ENCODE measurements at places on chromosomes 13 and 19.

DNA sequence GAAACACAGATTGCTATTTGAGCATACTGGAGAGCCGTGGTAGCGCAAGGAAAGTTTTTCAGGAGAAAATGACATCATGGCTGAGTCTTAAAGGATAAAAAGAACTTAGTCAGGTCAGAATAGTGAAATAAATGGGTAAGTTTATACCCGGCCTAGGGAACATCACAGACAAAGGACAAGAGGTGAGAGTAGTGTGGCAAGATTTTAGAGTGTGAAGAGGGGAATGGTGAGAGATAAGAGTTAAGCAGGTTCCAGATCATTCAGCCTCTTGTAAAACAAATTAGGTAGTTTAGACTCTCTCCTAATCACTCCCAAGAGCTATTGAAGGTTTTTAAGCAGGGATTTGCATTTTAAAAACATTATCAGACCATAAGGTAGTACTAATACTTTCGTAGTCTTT lies 116.0 kb upstream of the MAB21L1 start:
- no peak for DNase-seq

DNA sequence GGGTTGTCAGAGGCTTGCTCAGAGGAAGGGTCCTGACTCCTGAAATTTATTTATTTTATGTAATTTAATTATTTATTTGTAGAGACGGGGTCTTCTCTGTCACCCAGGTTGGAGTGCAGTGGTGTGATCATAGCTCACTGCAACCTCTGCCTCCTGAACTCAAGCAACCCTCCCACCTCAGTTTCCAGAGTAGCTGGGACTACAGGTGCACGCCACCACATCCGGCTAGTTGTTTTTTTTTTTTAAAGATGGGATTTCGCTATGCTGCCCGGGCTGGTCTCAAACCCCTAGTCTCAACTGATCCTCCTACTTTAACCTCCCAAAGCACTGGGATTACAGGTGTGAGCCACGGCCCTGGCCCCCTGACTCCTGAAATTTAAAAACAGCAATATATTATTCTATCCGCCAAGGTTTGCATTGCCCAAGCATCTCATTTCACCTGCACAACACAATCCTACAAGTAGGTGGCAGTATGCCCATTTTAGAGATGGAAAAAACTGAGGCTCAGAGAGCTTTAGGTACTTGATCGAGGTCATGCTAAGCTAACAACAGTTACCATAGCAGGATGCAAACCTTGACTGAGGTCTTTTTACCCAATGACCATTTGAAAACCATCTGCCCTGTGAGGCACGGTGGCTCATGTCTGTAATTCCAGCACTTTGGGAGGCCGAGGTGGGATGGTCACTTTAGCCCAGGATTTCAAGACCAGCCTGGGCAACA lies 18.1 kb downstream of the ARHGEF18 start:
- DNase-seq = no peak

DNA sequence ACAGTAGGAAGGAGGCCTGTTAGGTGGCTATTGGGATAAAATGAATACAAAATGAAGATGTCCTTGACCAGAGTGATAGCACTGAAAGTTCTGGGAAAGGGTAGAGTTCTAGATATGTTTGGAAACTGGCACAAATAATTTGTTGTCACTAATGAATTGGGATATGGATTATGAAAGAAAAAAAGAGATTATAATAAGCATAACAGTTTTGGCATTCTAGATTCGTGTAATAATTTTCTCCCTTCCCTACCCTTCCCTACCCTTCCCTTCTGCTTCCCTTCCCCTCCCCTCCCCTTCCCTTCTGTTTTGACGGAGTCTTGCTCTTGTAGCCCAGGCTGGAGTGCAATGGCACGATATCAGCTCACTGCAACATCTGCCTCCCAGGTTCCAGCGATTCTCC lies 271.0 kb upstream of the PRR20A start:
- DNase-seq = no peak

GRCh38 chr19:35107545-35107944 lies 8.1 kb upstream of the FXYD3 start:
- DNase-seq = no peak

- DNase-seq = no peak
Observed at GRCh38 chr19:42152910-42153671, 20.8 kb upstream of the POU2F2 start.

GRCh38 chr13:112941349-112941748 lies 27.7 kb upstream of the MCF2L start:
- DNase-seq = no peak

- DNase-seq = no peak
Observed at GRCh38 chr13:94233401-94233800, 246.1 kb downstream of the DCT start.

- DNase-seq = no peak
Observed at GRCh38 chr19:49870309-49870901, 3.0 kb upstream of the PNKP start.

- no peak for DNase-seq
Observed at GRCh38 chr13:47211106-47211505, 314.3 kb upstream of the HTR2A start.

DNA sequence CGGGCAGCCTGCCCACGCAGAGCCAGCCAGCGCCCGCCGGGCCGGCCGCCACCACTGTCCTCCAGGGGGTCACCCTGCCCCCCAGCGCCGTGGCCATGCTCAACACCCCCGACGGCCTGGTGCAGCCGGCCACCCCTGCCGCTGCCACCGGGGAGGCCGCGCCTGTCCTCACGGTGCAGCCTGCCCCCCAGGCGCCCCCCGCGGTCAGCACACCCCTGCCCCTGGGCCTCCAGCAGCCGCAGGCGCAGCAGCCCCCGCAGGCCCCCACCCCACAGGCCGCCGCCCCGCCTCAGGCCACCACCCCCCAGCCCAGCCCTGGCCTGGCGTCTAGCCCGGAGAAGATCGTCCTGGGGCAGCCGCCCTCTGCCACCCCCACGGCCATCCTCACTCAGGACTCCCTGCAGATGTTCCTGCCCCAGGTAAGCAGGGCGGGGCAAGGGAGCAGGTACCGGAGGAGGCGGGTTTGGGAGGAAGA lies 32.3 kb upstream of the EHD2 start:
- DNase-seq = no peak

DNA sequence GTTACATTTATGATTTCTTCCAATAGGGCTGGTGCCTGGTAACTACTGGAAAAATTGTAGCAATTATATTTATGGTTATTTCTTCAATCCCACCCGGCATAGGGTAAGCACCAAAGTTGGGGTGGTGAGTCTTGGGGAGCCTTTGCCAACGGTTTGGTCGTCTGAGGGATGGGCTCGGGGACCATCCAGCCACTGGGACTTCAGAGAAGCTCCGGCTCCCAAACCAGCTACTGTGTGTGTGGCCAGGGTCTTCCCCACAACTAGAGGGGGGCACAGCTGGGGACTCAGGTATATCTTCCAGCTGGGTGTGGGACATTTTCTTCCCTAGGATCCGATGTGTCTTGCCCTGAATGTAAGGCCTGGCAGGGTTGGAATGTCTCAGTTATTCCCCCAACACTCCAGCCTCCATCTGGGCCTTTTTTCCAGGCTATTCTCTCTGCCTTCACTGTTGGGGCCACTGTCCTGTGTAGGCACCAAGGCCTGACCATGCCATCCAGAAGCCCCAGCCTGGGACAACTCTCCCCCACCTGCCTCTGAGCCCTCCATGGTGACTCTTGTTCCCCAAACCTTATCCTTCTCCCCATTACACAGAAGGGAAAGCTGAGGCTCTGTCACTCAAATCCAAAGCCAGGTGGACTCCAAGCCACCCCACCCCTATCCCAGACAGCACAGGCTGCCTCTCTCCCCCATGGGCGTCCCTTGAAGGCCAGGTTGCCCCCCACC lies 1.1 kb upstream of the IFI30 start:
- DNase-seq = no peak
